NCI-H460 (cell line): ENCODE measurements at places on chromosomes 16 and 17. TPM values are rescaled to one million over a fixed set of nuclear protein-coding genes. Genes with fewer than 3 reads are reported as not detected.
A peak's percentile ranks its signal among the peaks of the same experiment; 100 is the strongest.

DNA sequence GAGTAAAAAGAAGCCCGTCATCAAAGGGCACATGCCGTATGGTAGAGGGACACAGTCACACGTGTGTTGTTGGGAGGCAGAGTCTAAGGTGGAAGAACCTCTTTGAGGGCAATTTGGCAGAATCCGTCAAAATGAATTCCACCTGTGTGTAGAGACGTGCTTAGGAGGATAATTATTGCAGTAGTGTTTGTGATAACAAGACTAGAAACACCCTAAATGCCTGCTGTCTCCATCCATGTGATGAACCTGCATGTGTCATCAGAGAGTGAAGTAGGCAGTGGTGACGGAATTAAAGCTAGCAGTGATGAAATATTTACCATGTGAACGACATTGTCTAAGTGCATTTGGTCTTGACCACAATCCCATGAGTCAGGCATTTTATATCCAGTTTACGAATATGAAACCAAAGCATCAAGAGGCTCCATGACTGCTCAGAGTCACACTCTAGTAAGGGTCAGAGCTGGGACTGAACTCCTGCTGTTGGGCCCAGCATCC is 61.3 kb upstream of the ADORA2B start:
- DNase-seq = no peak

DNA sequence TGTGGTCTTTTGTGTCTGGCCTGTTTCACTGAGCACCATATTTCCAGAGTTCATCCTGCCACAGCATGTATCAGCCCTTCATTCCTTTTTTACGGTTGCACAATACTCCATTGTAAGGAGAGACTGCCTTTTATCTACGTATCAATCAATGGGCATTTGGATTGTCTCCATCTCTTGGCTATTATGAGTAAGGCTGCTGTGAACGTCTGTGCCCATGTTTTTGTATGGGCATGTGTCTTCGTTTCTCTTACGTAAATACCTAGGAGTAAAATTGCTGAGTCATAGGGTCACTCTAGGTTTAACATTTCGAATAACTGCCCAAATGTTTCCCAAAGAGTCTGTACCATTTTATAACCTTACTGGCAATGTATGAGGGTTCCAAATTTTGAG is 202.8 kb upstream of the FOXF1 start:
- DNase-seq = peak; percentile 90

- no peak for DNase-seq
Observed at GRCh38 chr16:74651841-74652240, 14.8 kb downstream of the RFWD3 start.

DNA sequence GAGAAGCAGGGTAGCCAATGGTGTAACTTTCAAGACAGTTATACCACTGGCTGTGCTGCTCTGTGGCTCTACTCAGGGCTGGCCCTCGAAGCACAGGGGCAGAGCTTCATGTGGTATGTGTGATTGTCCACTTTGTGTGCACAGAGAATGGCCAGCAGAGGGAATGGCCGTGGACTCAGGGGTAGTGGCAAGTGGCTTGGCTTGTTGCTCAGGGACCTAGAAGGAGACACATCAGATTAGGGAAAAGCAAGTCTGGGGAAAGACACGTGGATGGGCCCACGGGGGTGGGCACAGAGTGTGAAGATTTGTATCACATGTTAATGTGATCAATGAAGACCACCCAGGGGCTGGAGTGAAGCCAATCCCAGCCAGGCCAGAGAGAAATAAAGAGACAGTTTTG is 20.0 kb upstream of the XYLT2 start:
- no peak for DNase-seq

DNA sequence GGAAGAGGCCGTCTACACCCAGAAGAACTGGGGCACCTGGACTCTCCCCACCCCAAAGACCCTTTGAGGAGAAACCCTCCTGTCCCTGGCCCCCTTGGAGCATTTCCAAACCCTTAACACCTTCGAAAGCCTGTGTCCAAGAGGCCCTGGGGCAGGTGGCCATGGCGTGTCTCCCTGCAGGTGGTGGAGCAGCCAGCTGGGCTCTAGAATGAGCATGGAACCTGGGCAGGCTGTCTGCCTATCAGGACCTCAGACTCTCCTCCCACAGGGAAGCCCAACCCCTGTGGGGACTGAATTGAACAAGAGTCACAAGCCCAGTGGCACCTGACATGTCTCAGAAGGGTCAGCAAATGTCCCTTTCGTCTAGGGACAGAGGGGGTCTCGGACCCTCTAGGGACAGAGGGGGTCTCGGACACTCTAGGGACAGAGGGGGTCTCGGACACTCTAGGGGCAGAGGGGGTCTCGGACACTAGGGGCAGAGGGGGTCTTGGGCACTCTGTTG is 8.4 kb downstream of the CBX4 start:
- no peak for DNase-seq

DNA sequence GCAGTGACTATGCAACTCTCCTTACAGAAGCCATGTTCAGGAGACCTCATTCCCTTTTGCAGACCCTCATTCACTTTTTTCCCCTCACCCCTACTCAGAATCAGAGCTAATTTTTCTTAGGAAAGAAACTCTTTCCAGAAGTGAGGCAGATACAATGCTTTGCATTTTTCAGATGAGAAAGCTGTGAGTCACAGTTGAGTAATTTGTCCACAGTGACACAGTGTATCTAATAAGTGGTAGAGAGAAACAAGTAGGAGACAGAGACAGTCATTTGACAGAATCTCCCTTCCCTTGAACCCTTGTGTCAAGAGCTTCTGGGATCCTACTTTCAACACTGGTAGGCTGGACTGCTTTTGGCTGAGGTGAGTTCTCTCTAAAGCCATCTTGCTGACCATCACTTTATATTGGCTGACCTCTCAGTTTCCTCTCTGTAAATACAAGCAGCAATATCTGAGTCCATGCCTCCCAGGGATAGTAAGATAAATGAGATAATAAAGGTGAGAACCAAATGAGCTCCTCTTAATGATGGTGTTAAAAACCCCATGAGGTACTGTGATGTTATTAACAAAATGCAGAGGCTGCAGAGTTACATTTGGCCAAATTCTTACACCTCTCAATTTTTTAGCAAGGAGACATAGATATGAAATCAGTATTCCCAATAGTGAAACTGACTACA is 130.8 kb downstream of the CA10 start:
- DNase-seq = no peak

DNA sequence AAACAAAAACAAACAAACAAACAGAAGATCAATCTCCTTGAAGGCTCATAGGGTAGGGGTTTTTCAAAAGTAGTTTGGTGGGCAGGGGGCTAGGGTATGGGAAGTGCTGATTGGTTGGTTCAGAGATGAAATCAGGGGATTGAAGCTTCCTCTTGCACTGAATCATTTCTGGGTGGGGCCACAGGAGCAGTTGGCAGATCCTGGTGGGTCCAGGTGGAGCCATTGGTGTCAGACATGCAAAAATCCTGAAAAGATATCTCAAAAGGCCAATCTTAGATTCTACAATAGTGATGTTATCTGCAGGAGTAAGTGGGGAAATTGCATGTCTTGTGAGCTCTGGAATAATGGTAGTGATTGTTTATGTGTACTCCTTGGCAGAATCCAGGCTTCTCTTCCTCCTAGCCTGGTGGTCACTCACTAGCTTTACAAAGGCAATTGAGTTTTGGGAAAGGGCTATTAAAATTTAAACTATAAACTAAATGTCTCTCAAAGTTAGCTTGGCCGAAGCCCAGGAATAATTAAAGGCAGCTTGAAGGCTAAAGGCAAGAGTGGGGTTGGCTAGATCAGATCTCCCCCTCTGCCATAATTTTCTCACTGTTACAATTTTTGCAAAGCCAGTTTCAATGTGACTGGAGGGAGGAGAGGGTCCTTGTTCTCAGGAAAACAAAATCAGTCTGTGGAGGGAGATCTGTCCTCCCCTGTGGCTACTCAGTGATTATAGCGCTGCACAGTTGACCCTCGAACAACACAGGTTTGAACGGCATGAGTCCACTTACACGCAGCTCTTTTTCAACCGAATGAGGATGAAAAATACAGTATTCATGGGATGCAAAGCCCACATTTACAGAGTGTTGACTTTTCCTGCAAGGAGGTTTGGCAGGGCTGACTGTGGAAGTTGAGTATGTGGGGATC is 45.2 kb downstream of the RNF112 start:
- no peak for DNase-seq

DNA sequence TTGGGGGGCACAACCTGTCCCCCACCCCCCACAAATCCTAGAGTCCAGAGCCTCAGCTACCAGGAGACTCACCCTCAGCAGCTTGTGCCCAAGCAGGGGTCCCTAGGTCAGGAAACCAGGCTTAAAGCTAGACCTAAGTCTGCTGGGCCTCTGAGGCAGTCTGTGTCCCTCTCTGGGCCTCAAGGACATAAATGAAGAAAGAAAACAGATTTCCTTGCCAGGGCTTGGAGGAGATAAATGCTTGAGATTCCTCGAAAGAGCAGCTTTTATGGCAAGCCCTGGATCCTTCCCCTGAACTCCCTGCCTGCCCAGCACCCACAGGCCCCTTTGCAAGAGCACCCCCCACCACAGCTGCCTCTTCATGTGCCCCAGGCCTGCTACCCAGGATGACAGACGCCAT is 3.3 kb downstream of the SRCIN1 start:
- DNase-seq = no peak

GRCh38 chr16:85245307-85246172 is 133.3 kb upstream of the CIBAR2 start:
- peak; percentile 41 for DNase-seq

GRCh38 chr16:77213542-77214106 is 14.4 kb downstream of the SYCE1L start:
- DNase-seq = peak; percentile 91

- DNase-seq = no peak
Observed at GRCh38 chr16:52383119-52383518, 163.8 kb downstream of the TOX3 start.

DNA sequence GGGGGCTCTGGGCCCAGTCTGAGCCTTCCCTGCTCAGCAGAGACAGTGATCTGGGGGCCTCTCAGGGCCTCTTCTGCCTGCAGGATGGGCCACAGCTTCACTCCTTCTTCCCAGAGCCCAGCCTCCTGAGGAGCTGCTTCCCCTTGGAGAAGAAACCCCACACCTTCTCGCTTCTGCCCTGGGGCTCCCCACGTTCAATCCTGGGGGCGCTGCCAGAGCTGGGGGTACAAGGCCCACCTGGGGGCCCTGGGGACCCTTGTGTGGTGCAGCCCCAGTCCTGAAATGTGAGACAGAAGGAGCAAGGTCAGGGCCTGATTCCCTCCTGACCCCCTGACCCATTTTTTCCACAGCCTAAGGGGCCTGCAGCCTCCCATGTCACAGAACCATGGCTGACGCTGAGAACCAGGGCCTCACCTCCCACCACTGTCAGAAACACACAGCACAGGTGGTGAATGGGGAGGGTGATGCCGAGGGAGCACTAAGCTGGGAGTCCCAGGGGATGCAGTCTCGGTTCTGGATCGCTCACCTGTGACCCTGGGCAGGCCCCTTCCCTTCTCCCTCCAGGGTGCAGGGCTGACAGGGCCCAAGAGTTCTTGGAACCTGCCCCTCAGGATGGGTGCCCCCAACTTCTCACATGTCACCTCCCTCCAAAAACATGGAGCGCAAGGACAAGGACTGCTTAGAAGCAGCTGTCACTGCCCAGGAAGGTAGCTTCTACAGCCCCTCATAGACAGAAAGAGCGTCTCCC is 21.6 kb upstream of the MPO start:
- DNase-seq = no peak

- DNase-seq = no peak
Observed at GRCh38 chr17:53844491-53845107, 21.9 kb downstream of the KIF2B start.

GRCh38 chr17:77693776-77694175 is 264.7 kb upstream of the TNRC6C start:
- no peak for DNase-seq

DNA sequence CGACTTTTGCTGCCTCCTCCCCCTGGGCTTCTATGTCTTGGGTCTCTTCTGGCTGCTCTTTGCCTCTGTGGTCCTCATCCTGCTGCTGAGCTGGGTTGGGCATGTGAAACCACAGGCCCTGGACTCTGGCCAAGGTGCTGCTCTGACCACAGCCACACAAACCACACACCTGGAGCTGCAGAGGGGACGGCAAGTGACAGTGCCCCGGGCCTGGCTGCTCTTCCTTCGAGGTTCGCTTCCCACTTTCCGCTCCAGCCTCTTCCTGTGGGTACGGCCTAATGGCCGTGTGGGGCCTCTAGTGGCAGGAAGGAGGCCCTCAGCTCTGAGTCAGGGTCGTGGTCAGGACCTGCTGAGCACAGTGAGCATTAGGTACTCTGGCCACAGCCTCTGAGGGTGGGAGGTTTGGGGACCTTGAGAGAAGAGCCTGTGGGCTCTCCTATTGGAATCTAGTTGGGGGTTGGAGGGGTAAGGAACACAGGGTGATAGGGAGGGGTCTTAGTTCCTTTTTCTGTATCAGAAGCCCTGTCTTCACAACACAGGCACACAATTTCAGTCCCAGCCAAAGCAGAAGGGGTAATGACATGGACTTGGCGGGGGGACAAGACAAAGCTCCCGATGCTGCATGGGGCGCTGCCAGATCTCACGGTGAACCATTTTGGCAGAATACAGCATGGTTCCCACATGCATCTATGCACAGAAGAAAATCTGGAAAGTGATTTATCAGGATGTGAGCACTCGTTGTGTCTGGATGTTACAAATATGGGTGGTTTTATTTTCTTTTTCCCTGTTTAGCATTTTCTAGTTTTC is 2.3 kb downstream of the GP1BA start:
- DNase-seq = no peak

- DNase-seq = no peak
Observed at GRCh38 chr17:80980397-80981061, 11.1 kb upstream of the CHMP6 start.

GRCh38 chr17:75345514-75346167 is 56.4 kb upstream of the SLC25A19 start:
- DNase-seq = no peak

DNA sequence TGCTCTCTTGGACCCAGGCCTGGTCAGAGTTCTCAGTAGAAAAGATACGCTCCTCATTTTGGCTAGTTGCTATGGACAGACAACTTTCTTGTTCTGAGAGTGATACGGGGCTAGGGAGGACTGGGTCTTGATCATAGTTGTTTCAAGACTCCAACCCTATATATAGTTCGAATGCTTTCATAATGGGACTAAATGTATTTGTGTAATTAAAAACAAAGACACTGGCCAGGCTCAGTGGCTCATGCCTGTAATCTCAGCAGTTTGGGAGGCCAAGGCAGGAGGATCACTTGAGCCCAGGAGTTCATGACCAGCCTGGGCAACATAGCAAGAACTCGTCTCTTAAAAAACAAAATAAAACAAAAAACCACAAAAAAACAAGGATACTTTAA is 17.7 kb downstream of the SLC7A6 start:
- no peak for DNase-seq

DNA sequence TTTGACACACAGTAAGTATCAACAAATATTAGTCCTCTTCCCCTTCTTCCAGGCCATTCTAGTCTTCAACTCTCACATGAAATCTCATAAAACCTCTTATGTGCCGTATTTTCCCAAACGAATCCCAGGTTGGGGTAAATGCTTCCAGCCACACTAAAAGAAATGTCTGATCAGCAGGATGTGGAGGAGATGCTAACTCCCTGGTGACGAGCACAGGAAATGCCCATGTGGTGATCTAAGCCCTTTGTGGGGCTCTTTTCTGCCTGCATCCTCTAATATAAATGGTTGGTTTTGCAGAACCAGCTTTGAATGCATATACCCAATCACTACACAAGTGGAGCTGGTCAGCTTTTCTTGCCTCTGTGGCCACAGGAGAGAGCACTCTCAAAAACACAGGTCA is 498.2 kb upstream of the ERCC4 start:
- DNase-seq = no peak

Gene KCNH6
- total RNA-seq = not detected in 2 replicates

Gene EME1
- 8.4 and 14.1 TPM in 2 replicates for total RNA-seq

Gene C16orf74
- 1.8 and 2.9 TPM in 2 replicates for total RNA-seq

Gene LGALS9B
- 1.8 and 1.9 TPM in 2 replicates for total RNA-seq

Gene PRSS22
- not detected in 2 replicates for total RNA-seq

Gene OTOP3
- total RNA-seq = not detected in 2 replicates

Gene WNT3
- 5.8 and 7.0 TPM in 2 replicates for total RNA-seq

Gene PRSS8
- not detected in 2 replicates for total RNA-seq

Gene FOXC2
- total RNA-seq = not detected in 2 replicates
